ENCODE measurements at places on chromosomes 4 and X.

DNA sequence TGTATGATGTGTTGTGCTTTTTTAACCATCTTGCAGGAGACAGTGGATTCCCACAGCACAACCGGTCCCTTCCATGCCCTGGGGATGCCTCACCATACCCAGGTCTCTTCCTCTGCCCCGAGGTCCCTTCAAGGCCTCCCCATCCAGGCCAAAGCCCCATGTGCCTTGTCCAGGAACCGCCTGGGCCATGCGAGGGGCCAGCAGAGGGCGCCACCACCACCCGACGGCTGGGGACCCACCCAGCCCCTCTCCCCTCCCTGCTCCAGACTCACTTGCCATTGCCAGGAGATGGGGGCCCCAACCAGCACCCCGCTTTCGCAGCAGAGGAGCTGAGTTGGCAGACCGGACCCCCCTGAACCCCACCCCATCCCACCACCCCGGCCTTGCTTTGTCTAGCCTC, 485.5 kb downstream of the TRAM1L1 start:
- DNase-seq, result no peak

DNA sequence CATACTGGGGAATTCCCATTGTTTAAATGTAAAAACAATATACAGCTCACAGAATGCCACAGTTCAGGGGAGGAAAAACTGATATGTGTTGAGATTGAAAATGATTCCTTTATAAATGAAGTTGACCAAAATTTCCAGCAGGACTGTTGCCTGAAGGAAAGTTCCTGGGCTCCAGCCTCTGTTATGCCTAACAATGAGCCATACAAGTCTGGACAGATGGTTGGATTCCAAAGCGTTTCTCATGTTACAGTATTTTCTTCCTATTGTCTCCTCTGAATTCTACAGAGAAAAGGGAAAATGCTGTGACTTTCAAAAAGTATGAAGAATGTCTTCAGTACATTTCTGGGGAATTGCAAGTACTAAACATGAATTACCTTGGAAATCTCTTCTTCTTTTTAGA, 73.3 kb downstream of the ALPK1 start:
- DNase-seq, result no peak

DNA sequence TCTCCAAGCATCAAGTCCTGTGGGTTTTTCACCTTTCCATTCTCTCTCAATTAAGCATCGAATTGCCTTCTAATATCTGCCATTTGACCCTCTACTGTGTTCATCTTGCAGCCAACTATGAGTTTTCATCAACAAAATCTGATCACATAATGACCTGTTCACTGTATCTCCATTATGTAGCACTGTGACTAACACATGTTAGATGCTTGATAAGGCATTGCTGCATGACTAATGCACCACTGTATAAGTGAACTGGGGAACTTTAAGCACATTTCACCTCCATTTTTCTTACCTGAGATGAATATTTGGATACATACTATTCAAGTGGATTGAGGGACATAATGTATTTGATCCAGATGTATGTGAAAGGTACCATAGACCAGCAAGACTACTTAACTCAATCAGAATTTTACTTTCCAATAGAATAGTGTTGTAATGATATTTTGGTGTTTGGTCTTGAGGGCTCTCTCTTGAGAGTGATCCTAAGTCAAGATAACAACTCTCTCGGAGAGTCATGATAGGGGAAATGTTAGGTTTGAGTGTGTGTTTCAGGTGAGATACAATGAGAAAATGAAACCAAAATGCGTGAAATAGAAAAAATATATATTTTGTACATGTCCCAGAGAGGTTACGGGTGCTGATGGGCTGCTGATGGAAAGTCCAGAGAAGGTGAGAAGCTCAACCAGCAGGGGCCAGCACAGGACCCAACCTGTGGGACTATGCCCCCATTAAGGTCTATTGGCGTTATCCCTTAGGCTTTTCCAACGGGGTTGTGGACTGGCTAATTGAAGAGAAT, 60.2 kb upstream of the HS3ST1 start:
- no peak for DNase-seq

- no peak for DNase-seq
Measured at GRCh38 chr4:140052050-140052449, 101.9 kb downstream of the MAML3 start.

DNA sequence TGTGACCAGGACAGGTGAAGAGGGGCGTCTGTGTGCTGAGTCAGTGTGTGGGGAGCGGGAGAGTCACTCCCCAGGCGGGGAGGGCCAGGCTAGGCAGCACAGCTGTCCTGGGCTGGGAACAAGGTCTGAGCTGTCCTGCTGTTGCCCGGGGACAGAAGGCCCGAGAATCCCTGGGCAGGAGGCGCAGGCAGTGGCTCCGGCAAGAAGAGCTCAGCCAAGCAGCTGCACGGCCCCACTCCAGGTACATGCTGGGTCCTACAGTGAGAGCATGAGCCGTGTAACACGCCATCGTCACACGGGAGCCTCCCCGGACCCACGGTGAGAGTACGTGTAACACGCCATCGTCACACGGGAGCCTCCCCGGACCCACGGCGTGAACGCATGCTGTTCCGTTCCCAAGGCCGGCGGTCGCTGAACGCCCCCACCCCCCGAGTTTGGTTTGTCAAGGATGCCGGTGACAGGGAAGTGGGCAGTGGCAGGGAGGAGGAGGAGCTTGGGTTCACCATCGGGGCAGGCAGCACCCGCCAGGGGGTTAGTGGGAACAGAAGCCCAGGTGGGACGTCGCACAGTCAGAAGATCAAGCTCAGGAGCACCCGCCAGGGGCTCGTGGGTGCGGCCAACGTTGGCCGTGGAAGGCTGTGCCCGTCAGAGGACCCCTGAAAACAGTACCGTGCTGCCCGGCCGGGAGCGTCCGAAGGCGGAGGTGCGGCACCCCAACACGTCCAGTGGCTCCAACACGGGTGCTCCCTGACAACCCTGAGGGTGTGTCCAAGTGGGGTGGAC, 15.6 kb downstream of the PPP2R3B start:
- DNase-seq, result no peak

DNA sequence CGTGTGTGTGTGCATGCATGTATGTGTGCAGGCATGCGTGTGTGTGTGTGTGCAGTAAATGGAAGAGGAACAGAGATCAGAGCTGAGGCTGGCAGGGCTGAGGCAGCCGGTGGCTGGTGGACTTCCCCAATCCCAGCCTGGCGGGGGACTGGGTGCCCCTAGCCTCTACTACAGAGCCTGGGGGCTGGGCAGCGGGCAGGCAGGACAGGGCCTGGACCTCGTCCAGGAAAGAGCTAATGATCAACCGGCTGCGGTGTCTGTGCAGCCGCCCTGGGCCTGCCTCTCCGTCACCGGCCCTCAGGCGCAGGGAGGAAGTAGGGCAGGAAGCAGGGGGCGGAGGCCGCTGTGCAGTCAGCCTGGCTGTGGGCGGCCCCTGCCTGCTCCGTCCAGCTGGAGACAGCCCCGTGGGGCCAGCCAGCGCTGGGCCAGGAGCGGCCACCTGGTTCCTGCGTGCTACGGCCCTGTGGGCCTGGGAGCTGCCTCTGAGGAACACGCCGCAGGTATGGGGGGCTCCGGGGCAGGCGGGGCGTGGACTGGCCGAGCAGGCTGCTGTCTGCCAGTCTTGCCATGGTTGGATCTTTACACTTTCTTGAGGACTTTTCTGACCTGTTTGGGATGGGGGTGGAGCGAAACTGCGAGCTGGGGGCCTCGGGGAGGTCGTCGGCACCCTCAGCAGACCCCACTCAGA, at the start of gene SH3TC1:
SH3TC1 (plus strand) TSS at position 385 of the 688 bp plus-strand sequence. CDS start 5,905 bp downstream, outside the sequence.
- peak; percentile 18 for DNase-seq

DNA sequence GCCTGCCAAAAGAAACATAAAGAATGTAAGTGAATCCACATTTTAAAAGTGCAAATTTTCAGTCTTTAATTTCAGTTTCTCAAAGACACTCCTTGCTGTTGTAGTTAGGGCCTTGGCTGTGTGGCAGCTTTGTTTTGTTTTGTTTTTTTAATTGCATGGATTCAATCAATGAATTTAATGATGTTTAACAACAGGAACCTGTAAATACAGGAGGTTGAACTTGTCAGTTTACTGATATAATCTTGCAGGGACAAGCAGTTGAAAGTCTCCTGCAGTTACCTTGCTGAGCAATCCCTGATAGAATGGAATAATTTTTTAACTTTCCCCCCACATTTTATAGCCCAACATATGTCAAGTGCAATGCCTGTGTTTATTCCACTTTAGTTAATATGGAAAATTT, 528.3 kb upstream of the PCDH7 start:
- no peak for DNase-seq

- no peak for DNase-seq
Measured at GRCh38 chrX:129663171-129663570, 8.4 kb upstream of the APLN start.

DNA sequence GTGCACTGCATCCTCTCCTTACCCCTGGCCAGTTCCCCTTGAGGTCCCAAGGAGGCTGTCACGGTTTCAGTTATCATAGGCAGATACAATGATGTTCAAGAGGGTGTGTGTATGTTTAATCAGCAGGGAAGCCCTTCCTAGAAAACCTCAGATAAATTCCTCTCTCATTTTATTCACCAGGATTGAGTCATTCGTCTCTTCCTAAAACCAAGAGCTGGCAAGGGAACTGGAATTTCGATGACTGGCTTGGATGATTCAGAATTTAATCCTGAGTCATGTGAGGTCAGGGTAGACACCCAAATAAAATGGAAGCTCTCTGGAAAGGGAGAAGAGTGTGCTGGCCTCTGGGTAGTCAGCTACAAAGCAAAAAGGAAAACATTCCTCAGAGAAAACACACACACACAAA, 106.2 kb upstream of the RAPGEF2 start:
- DNase-seq, result no peak

DNA sequence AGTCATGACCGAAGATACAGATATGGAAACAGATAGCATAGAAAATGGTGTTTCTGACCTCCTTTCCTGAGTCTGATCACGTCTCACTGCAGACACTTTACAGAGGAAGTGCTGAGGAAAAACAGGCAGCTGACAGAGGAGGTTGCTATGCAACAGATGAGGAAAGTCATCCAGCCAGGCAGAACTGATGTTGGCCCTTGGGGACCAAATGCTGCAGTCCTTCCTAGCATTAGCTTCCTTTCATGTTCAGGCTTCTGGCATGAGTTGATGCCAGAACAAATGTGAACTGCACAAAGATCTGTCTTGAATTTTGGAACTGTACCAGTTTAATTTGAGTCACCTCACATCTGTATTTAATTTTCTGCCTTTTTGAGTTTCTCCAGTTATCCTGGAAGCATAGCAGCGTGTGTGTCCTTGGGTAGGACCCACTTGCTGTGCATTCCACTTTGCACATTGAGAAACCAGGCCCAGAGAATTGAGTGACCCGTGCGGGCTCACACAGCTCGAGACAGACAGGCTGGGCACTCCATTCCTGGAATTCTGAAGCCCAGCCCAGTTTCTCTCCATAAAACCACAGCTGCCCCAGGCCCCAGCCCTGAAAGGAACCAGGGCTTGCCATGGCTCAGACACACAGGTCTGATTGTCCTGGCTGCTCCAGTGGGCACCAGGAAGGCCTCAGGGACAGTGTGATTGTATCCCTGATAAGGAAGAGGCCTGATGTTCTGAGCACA, 1.4 kb upstream of the MAGED1 start:
- peak; percentile 19 for DNase-seq

DNA sequence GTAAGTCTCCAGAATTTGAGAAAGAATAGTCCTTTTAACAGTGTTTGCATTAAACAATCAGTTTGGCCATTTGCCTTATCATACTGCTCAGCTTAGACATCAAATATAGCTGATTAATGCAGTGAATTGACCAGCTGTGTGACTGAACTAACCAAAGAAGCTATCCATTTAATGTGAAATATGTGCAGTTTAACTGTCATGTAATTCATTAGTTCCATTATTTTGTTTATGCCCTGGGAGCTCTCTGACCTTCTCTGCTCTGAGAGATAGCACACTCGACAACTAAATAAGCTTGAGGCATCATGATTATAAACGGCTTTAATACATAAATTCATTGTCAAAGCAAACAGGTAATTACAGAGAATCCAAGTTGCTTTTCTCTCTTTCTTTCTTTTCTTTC, 324.3 kb upstream of the PCDH7 start:
- DNase-seq, result no peak

- no peak for DNase-seq
Measured at GRCh38 chrX:150506486-150506885, 61.9 kb upstream of the MTM1 start.

DNA sequence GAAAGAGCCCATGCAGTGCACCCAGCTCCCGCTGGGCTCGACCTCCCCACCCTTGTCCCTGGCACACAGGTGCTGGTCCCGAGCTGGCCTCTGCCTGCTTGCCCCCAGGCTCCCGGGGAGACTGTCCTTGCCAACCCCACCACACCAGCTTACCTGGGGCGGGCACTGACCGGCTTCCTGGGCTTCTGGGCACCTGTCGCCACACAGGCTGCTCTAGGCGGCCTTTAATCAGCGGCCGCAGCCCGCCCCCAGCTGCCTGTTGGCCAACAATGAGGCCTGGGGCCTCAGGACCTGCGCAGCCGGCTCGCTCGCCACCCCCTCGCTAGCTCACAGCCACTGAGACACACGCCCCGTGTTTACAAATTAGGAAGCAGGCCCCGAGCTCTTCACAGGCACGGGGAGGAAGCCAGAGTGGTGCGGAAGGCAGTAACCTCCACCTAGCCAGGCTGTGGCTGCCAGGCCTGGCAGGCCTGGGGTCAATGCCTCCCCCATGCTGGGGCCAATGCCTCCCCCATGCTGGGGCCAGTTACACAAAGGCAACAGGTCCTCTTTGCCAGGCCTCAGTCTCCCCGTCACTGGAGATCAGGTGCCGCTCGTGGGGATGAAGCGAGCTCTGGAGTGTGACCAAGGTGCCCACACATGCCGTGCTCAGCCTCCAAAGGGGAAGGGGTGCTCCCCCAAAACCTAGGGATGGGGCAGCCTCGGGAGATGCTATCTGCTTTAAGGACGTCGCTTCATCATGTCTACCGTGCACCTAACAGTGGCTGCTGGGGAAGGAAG, at the start of gene TREX2:
TREX2 (minus strand) TSS at position 201 of the 780 bp plus-strand sequence. CDS start 626 bp downstream, outside the sequence.
- DNase-seq, result no peak

- DNase-seq, result no peak
Measured at GRCh38 chr4:8195841-8196458, 3.1 kb upstream of the SH3TC1 start.

DNA sequence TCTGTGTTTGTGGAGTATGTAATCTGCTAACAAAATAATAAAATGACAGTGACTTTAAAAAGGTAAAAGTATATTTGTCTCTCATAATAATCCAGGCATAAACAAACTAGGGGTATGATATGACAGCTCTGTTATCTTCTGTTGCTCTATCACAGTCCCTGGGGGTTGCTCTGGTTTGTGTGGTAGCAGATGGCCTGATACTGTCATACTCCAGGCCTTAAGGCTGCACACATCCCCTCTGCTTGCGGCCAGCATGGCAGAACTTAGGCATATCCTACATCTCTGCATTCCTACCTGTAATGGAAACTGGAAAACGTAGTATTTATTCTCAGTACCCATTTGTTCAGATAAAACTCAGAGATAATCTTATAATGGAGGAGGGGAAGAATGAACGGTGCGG, 117.9 kb upstream of the HAND2 start:
- DNase-seq, result no peak

- no peak for DNase-seq
Measured at GRCh38 chr4:67087897-67088296, 457.4 kb downstream of the CENPC start.

DNA sequence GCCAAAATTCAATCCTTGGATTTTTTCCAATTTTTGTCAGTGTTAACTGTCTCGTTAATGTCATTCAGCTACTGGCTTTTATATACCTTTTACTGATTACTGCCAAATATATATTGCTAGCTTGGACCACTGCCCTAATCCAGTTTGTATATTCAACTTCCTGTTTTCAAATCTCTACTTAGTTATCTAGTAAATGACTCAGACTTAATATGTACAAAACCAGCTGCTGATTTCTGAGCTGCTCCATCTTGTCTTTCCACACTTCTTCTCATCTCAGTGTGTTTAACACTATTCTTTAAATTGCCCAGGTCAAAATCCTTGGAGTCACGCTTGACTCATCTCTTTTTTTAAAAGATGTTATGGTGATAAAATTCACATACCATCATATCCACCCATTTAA, 1196.7 kb downstream of the RAPGEF2 start:
- DNase-seq, result no peak
